ENCODE measurements at places on chromosomes 11 and 22.

DNA sequence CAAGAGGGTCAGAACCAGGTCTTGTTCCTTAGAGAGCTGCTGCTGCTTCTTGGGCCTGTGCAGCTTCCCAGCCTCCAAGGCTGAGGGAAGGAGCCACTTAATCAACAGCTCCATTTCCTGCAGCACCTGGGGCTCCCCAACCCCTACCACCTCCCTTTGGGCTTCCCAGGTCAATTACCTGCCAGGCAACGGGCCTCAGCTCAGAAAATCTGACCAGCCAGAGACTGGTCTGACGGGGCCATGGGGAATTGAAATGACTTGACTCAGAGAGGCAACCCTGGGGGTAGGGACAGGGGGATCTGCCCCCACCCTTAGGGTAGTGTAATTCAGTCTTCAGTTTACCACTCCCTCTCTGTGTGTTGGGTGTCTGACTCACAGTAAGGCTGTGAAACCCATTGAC lies 4.7 kb upstream of the MAJIN start:
- no peak for DNase-seq

DNA sequence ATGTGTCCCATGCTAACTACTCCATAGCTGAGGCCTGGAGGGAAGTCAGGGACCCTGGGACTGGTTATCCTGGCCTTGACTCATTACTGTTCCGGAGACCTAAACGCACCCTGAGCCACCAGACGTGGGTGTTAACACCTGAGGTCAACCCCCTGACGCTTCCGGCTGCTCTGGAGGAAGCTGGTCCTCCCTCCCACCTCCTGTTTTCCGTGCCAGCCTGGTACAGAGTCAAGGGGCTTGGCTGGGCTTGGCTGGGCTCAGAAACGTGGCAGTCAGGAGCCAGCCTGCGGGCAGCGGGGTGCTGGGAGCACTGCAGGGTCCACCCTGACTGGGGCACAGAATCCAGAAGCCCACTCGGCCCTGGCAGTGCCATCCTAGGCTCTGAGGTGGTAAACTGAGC lies 2.6 kb downstream of the TMPRSS4 start:
- no peak for DNase-seq

DNA sequence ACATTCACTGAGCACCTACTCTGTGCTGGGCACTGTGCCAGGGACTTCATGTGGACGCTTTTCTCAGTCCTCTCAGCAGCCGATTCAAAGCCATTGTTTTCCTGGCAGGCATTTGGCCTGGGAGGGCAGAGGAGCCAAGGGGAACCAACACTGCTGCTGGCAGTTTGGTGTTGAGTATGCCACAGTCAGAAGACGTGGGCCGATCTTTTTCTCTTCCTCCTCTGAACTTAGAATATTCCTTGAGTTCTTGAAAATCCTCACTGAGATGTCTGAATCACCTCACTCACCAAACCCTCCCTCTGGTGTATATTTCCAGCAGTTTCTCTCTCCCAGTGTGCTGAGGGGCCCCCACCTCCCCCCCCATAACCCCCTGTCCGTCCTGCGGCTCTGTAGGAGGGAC lies 114.5 kb upstream of the CRYBB3 start:
- no peak for DNase-seq

DNA sequence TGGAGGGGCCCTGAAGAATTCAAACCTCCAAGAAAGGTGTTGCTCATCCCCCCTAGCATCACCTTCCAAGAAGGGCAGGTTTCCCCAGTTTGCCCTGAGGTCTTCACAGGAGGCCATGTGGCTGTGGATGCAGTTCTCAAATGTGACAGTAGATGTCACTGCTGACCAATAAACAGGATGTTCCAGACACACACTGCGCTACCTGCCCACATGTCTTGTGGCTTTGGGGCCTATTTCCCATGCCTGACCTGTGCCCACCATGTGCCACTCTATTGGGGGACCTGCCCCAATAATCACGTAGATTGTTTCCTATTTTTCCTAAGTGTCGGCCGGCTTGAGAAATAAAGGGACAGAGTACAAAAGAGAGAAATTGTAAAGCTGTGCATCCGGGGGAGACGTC lies 4.5 kb downstream of the GSTT2 start:
- no peak for DNase-seq

DNA sequence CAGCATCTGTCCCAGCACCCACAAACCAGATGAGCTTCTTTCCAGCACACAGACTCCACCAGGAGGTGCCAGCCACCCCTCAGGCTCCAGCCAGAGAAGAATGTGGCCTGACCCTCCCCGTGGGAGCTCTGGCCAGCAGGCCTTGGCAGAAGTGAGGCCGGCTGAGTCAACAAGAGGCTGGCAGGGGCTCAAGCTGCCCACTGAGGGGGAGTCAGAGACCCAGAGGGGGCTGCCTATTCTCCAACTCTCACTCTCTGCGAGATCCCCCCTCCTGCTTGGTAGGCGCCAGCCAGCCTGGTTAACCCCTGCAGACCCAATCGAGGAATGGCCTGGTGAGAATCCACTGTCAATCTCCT lies 10.6 kb upstream of the CDC42EP1 start:
- no peak for DNase-seq

GRCh38 chr22:36644333-36644757 lies 59.2 kb downstream of the CACNG2 start:
- DNase-seq: no peak

DNA sequence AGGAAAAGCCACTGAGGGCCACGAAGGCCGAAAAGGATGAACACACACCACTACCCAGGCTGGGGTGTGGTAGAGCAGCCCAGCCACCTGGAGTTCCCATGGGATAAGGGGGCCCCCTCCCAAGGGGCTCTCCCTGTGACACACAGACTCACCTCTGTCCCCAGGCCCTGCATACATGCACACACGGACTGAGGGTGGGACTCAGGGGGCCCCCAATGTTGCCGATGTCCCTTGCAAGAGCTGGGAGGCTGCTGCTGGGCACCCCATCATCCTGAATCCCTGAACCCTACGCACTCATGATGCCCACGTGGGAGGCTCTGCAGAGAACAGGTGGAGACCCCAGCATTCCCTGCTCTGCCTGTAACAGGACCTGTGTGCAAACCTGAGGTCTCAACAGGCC lies 14.5 kb downstream of the SHANK2 start:
- no peak for DNase-seq

DNA sequence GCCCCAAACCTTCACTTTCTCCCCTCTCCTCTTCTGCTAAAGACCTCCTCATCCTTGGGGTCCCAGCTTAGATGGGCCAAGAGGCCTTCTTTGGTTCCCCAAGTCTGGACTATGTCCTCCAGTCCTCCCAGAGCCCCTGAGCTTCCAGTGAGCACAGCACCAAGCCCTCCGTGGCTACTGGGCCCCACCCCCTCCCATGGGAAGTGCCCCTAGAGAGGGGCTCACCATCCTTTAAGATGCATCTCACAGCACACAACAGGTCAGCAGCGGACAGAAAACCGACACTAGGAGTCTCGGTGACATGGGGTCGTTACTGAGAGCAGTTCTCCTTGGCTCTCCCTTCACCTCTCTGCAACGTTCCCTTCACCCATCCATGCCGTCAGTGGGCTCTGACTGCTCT lies 2.7 kb downstream of the LRRC32 start:
- peak; percentile 37 for DNase-seq

DNA sequence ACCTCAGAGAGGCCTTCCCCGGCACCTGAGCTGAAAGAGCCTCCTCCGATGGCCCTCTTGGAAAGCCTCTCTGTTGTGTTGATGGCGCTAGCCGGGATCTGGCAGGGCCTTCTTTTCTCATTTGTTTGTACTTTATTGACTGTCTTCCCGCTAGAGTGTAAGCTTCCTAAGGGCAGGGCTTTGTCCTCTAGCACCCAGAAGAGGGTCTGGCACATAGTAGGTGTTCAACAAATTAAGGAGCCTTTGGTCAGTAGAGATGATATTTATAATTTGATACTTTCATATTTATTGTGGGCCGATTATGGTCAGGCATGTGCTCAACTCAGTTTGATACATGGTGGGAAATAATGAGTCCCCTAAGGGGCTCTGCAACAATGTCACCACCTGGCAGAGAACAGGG lies 4.0 kb downstream of the ARL2 start:
- no peak for DNase-seq

DNA sequence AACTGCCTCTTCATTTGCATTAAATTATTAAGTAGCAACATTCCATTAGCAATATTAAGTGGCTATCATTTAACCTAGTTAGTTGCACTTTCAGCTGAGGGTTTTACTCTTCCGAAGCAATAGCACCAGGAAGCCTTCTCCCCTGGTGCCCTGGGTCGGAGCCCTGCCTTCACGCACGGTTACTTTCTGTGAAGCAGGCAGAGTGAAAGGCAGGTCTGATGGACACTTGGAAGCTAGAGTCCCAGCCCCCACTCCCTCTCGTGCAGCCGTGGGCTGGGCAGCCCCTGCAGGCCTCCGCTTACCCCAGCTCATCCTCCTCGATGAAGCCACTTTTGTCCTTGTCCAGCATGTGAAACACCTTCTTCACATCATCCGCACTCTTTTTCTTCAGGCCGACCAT lies 2.0 kb downstream of the PVALB start:
- no peak for DNase-seq

DNA sequence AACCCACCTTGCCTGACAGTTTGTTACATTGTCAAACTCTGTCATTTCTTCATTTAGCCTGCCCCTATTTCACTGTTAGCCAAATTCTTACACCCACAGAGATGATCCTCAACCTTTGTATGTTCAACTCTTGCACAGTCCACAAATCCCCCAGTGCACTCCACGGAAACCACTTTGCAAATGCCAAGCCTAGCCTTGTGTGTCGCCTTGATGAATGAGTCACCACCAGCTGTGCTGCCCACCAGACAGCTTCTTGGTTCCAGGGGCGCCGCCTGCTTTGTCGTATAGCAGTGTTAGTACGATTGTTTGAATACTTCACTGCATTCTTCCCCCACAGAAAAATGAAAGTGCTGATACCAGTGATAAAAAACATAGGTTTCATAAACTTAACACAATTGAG lies 686.3 kb downstream of the NTM start:
- no peak for DNase-seq

DNA sequence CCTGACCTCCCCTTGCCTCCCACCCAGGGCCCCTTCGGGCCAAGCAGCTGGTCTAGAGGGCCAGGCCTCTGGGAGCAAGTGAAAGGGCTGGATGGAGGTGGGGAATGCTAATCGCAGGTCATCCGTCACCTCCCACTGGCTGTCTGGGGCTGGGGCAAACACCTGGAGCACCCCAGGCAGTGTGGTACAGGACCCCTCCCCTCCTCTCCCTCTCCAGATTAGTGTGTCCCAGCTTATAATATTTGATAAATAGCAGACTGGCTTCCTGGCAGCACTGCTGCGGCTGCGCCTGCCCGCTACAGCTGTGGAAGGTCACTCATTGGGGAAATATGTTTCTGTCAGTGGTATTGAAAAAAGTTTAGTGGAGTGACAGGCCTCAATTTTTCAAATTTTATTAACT lies 90.7 kb upstream of the PHOX2A start:
- no peak for DNase-seq

DNA sequence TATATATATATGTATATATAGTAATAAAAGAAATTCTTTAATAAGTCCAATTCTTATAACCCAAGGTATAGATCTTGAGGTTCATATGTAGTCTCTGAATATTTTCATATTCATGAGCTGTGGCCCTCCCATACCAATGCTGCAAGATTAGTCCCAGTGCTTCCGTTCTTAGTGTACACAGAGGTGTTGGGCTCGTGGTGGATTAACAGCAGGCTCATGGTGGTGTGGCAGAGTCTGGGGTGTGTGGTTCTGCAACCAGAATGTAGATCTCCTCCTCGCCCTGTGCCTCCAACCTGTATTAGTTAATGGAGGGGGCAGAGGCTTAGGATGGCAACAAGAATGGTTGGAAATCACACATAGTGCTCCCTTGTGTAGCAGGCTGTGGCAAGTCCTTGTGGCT lies 16.8 kb downstream of the PRDM10 start:
- DNase-seq: no peak

GRCh38 chr11:13055200-13055599 lies 46.1 kb downstream of the RASSF10 start:
- no peak for DNase-seq

DNA sequence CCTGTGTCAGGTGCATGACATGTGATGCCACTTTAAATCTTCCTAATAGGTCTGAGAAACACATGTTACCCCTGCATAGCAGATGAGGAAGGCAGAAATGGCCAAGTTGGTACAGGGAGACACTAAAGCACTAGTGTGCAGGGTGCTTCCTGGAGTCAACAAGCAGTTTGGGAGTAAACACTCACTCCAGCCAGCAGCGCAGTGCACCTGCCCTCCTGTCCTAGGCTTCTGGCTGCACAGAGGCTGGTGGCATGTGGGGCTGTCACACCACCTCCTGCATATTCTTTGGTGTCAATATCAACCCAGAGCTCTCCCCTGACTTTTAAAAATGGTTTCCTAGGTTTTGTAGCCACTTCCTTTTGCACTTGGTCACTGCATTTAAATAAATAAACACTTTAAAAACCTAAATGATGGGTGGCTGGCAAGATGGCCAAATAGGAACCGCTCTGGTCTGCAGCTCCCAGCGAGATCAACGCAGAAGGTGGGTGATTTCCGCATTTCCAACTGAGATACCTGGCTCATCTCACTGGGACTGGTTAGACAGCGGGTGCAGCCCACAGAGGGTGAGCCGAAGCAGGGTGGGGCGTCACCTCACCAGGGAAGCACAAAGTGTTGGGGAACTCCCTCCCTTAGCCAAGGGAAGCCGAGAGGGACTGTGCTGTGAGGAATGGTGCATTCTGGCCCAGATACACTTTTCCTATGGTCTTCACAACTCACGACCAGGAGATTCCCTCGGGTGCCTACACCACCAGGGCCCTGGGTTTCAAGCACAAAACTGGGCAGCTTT lies 33.5 kb downstream of the GAB4 start:
- no peak for DNase-seq

DNA sequence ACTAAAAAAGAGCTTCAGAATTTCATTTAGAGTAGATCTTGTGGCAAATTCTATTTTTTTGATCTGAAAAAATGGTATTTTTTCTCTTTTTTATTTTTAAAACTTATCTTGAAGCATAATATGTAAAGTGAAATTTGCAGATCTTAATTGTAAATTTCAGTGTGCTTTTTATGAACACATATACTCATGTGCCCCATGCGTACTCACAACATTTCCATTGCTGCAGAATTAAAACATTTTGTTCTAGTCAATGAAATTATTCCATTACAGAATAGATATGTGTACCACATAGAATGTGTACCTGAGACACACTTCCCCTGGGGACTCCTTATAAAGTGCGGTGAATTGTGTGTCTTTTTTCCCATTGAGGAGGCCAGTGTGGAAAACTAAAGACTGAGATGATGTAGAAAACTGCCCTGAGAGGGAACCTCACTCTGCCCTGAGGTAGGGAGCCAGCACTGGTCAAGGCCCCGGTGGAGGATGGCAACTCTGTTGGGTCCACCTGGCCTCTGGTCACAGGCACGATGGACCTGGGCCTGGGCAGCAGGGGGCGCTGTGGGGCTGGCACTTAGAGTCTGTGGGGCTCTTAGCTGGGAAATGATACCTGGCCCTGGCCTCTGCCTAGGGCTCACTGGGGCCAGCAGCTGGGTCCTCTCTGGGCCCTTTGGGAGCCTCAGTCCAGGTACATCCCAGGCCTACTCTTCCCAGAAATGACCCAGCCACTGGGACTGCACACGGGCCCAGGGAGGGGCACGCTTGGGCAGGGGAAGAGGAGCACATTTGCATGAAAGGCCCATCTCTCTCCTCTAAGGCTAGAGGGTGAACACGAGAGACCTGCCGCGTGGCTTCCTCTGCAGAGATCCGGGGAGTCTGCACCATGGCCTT lies 77.9 kb upstream of the TOP3B start:
- DNase-seq: peak; percentile 28

- DNase-seq: no peak
Observed at GRCh38 chr11:2952290-2952689, 23.1 kb upstream of the PHLDA2 start.

- DNase-seq: no peak
Observed at GRCh38 chr11:12456651-12457579, 79.5 kb downstream of the PARVA start.

Data from 8988T (cell line).